Inflammatory macrophage (primary cell): ENCODE measurements at places on chromosomes 1 and 21.

DNA sequence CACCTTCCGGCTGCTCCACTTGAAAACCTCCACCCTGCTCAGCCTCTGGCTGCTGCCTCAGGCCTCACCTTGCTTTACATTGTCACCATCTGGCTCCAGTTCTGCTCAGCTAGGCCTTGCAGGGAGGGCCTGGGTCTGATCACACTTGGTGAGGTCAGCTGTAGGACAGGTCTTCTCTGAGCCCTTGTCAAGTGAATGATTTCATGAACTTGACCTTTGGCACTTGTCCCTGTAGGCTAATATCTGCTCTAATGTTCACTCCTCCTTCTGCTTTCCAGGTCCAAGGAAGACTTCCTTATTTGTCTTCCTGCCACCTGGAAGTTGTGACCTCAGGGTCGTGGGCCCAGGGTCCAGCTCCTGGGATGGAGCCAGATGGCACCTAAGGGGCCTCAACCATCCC lies 41.4 kb downstream of the PTPRF start:
- no peak for DNase-seq

DNA sequence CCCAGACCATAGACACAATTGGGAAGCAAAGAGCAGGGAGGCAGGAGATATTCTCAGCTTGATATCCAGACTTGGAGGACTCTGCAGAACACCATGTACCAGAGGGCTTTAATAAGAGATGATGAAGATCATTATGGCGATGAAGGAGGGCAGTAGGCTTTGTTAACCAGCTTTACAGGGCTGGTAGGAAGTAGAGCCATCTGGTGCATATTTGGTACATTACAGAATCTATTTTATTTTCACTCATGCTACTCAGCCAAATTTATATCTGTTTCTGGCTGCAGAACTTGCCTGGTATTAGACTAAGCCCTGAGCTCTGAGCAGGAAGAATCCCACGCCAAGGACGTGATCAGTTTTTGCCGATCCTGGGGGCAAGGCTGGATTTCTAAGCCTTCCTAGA lies 61.8 kb upstream of the SYT6 start:
- no peak for DNase-seq

GRCh38 chr1:203078478-203078877 lies 7.3 kb downstream of the MYOG start:
- no peak for DNase-seq

GRCh38 chr1:116737855-116738321 lies 16.3 kb upstream of the CD2 start:
- no peak for DNase-seq

DNA sequence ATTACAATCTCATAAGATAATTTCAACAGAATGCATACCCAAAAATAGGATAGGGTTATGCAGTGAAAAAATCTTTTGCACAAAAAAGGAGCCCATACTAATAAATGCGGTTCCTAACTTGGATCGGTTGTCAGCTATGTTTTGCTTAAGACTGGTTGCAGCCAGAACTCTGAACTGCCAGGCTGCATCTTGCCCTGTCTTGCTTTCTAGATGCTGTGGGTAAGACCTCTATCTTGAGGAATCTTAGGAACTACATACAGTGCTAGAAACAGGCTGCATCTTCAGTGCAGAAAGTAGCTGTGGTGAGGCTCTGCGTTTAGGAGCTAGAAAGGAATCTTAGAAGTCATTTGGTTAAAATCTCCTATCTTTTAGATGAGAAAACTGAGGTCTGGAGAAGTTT lies 45.6 kb upstream of the PLA2G4A start:
- no peak for DNase-seq

GRCh38 chr1:98077691-98078090 lies 156.9 kb upstream of the DPYD start:
- no peak for DNase-seq
